ENCODE measurements at places on chromosomes 2 and 18.

GRCh38 chr2:25491966-25492532 lies 150.3 kb upstream of the DNMT3A start:
- DNase-seq, result peak; percentile 57

DNA sequence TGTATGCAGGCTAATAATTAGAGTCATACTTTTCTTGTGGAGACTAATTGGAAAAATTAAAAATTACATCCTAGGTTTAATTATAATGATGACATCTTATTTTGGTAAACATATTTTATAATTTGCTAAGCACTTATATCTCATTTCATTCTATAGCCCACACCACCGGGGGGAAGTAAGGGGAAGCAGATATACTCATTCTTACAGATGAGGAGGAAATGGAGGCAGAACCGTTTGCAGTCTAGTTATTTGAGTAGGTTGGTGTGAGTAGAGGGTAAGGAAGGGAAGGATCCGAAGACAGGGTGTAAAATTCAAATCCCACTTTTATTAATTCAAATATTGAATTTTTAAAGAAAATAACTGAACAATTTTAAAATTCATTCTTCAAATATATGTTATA lies 3.7 kb downstream of the ITGAV start:
- DNase-seq, result no peak

DNA sequence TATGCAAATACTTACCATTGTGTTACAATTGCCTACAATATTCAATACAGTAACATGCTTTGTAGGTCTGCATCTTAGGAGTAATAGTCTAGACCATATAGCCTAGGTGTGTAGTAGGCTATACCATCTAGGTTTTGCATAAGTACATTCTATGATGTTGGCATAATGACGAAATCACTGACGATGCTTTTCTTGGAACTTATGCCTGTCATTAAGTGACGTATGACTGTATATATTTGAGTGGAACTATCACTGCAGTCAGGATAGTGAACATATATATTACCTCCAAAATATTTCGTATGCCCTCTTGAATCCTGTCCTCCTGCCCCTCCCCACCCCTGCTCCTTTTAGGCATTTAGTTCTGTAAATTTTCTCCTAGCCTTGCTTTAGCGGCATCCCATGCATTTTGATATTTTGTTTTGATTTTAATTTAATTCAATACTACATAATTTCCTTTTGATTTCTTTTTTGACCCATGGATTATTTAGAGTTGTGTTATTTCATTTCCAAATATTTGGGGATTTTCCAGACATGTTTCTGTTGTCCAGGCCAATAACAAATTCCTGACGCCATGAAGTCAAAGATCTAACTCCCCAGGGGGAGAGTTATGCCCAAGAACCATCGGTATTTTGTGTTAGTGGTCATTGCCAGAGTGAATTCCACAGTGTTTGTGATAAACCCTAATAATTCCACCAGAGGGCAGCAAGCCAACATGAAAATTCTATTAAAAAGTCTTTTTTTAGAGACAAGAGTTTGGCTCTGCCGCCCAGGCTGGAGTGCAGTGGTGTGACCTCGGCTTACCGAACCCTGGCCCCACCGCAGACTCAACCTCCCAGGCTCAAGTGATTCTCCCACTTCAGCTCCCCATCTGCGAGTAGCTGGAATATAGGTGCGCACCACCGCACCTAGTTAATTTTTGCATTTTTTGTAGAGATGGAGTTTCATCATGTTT lies 24.2 kb upstream of the CASP8 start:
- peak; percentile 81 for DNase-seq

GRCh38 chr2:50347358-50348044 lies 684.4 kb downstream of the NRXN1 start:
- no peak for DNase-seq

GRCh38 chr18:31162419-31162793 lies 250 bp downstream of the DSC1 start:
- no peak for DNase-seq

DNA sequence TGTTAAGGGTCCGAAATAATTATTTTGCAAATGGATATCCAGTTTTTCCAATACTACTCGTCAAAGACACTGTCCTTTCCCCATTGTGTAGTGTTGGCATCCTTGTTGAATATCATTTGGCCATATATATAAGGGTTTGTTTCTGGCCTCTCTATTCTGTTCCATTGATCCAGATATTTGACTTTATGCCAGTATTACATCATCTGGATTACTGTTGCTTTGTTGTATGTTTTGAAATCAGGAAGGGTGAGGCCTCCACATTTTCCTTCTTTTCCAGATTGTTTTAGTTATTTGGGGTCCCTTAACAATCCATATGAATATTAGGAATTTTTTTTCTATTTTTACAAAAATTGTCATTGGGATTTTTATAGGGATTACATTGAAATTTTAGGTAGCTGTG lies 244.1 kb downstream of the GPD2 start:
- no peak for DNase-seq

- DNase-seq, result no peak
Measured at GRCh38 chr2:16245481-16246054, 305.2 kb downstream of the MYCN start.

DNA sequence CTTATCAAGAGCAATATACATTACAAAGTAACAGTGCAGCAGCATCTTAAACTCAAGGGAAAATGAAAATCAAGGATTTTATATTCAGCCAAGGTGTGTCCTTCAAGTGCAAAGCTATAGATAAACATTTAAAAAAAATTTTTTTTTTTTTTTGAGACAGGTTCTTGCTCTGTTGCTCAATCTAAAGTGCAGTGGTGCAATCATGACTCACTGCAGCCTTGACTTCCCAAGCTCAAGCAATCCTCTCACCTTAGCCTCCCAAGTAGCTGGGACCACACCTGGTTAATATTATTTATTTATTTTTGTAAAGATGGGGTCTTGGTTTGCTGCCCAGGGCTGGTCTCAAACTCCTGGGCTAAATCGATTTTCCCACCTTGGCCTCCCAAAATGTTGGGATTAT lies 9.0 kb downstream of the CDKL4 start:
- no peak for DNase-seq

GRCh38 chr2:171166328-171166983 lies 5.8 kb upstream of the TLK1 start:
- no peak for DNase-seq

DNA sequence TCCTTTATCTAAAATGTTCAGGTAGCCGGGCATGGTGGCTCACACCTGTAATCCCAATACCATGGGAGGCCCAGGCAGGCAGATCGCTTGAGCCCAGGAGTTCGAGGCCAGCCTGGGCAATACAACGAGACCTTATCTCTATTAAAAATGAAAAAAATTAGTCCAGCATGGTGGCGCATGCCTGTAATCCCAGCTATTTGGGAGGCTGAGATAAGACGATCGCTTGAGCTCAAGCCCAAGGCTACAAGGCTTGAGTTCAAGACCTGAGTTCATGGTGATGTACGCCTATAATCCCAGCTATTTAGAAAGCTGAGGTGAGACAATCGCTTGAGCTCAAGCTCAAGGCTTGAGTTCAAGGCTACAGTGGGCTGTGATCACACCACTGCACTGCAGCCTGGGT lies 45.6 kb upstream of the GPR75 start:
- DNase-seq, result no peak

- no peak for DNase-seq
Measured at GRCh38 chr2:74297391-74297790, 45.8 kb downstream of the SLC4A5 start.

DNA sequence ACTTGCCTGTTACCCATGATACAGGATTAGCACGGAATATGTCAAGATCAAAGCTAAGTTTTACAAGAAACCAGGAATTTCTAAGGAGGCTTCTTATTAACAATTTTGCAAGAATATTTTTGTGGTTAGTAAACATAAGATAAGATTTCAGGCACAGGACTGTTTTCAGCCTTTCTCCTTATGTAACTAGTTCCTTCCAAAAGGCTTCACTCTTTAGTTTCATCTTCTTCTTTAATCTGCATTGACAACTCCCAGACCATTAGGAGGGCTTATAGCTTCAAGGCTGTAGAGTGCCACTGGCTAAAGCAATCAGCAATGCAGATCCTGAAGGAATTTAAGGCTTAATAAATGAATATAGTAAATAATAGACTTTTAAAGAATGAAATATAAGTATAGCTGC lies 29.3 kb downstream of the SLC14A1 start:
- DNase-seq, result no peak

DNA sequence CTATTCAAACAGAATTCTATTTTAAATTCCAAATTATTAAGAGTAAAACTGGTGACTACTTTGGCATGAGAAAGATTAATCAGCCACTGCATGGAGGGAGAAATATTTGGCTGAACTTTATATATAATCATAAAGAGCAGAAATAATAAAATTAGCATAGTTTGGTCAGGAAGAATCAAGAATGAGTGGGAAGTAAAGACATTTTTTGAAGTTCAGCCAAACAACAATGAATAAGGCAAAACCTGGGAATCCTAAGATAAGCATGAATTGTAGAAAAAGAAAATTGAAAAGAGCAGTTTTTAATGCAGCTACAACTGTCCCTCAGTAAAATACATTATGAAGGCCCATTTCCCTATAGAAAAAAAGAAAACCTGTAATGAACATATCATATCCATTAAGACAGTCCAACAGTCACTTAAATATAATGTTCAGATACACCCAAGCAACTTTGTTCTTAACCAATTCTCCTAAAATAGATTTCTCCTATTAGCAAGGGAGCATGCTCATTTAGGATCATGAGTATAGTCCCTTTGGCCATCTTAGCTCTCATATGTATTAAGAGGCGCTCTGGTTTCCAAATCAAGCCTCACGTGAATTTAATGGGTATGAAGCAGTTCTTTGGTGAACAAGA lies 6.5 kb downstream of the TMEM17 start:
- no peak for DNase-seq
